ENCODE measurements at places on chromosomes 11 and 22.

DNA sequence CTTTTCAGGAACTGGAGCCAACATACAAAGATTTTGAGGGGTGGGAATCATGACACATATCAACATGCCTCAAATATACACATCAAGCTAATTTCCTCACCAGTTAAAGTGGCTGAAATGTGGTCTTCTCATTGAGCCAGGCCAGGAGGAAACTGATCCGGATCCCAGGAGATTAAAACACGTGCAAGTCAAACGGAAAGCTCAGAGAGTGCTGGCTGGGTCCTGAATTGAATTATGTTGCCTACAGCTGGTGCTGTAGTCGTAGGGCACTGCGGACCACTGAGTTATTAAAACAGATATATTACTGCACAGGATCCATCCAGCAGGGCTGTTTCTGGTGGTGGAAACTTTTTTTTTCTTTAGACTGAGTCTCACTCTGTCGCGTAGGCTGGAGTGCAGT, 14.1 kb upstream of the WNT7B start:
- no peak for DNase-seq

DNA sequence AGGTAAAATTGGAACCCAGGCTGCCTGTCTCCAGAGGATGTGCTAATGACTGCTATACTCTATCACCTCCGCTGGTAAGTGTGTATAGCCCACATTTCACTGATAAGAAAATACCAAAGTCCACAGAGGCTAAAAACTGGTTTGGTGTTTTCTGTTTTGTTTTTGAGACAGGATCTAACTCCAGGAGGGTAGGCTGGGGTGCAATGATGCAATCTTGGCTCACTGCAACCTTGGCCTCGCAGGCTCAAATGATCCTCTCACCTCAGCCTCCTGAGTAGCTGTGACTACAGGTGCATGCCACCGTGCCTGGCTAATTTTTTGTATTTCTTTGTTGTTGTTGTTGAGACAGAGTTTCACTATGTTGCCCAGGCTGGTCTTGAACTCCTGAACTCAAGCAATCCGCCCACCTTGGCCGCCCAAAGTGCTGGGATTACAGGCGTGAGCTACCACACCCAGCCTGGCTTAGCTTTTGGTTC, 409.8 kb downstream of the LARGE1 start:
- DNase-seq = no peak

DNA sequence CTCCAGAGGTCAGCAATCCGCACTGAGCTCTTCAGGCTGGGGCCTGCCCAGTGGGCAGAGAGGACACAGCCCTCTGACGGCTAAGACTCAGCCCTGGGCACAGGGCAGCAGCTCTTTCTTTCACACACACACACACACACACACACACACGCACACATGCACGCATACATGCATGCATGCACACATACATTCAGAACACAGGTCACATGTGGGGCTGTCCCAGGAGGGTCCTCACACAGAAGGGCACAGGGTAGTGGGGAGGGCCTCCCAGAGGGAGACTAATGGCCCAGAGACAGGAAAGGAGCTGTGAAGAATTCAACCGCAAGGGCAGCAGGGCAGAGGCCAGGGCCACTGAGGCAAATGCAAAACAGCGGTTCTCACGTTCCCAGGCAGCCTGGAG, 20.3 kb upstream of the XKR3 start:
- no peak for DNase-seq

- DNase-seq = no peak
Observed at GRCh38 chr11:18245396-18245795, 3.1 kb downstream of the SAA2 start.

DNA sequence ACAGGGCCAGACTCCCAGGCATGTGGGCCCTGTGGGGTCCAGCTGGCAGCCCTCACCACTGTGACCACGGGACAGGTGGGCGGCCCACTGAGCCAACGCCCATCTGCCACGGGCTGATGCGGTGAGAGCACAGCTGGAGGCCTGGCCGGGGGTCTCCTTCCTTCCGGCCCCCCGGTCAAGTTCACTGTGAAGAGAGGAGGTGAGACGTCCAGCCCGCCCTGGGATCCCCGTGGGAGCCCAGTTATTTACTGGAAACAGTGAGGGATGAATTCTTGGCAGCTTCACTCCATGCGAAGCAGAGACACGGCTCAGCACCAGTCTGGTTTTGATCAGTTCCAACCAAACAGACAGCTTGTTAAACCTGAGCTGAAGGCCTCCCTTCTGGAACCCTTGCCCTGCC, 38.7 kb downstream of the WNT11 start:
- no peak for DNase-seq

GRCh38 chr11:119520400-119520799, 97.4 kb upstream of the THY1 start:
- no peak for DNase-seq

DNA sequence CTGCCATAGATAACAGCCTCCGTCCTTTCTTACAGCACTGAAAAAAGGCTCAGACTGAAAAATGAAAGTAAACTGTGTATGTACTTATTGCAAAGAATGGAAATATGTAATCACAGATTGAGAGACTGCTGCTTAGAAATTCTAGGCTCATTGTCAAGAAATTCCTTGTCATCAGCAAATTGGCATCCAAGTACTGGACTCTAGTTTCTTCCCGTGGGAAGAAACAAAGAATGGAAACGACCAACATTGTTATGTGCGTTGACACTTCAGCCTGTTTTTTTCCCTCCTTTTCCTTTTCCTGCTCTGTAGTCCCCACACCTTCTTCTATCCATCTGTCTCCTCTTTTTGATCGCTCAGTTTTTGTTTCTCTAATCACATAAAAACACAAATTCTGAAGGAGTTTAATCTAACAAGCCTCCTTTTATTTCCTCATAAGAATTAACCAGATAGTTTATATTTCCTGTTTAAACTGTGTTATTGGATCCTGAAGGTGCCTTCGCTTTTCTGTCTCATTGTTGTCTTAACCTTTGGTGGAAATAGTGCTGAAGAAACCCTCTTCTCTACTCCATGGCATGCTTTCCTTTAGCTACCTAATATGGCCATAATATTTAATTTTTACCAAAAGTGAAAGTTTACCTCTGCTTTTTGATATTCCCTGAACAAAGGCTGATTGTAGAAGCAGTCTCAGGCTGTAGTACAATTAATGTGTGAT, 20.0 kb upstream of the CASP12 start:
- DNase-seq = peak; percentile 90

DNA sequence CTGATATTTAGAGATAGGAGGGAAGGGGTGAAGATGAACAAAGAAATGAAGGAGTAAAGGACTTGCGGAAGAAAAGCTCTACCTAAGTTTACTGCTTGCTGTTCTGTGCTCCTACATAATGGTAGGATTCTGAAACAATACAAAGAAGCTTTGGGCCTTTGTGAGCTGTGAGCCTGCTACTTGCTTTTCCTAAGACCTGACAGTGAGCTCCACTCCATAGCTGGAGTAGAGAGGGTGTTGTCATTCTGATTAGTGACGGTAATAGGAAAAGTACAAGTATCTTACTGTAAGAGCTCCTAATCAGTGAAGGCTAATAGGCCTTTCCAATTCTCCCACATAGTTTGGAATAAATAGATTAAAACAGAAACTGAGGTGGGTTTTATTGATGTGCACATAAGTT, 75.9 kb downstream of the PARVA start:
- DNase-seq = no peak

- no peak for DNase-seq
Observed at GRCh38 chr11:126308271-126308671, 4.4 kb downstream of the DCPS start.

DNA sequence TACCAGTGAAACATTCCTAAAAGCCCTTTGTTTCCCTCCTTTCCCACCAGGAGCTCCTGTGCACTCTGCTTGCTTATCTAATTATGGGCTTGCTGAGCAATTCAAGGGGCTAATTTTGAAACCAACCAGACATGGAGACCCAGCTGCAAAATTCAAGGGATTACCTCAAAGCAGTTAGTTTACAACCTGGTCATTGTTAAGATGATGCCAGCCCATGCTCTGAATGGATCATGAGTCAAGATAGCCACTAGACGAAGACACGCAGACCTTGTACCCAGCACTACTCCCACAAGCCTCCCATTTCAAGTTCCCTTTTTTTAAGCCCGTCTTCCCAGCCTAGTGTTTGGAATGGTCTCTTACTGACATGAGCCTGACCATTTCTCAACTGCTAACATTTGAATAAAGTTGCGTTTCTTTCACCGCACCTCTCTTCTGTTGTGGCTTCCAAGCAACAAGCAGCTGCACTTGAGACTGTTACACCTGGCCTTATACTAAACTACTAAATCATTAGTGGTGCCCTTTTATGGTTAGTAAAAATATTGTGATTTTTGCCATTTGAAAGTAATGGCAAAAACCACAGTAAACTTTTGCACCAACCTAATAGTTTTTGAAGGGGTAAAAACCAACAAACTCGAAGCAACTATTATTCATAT, 315.3 kb upstream of the LUZP2 start:
- no peak for DNase-seq

GRCh38 chr22:48926643-48927042, 901.0 kb downstream of the BRD1 start:
- no peak for DNase-seq

- no peak for DNase-seq
Observed at GRCh38 chr22:35319244-35319985, 19.7 kb downstream of the TOM1 start.

DNA sequence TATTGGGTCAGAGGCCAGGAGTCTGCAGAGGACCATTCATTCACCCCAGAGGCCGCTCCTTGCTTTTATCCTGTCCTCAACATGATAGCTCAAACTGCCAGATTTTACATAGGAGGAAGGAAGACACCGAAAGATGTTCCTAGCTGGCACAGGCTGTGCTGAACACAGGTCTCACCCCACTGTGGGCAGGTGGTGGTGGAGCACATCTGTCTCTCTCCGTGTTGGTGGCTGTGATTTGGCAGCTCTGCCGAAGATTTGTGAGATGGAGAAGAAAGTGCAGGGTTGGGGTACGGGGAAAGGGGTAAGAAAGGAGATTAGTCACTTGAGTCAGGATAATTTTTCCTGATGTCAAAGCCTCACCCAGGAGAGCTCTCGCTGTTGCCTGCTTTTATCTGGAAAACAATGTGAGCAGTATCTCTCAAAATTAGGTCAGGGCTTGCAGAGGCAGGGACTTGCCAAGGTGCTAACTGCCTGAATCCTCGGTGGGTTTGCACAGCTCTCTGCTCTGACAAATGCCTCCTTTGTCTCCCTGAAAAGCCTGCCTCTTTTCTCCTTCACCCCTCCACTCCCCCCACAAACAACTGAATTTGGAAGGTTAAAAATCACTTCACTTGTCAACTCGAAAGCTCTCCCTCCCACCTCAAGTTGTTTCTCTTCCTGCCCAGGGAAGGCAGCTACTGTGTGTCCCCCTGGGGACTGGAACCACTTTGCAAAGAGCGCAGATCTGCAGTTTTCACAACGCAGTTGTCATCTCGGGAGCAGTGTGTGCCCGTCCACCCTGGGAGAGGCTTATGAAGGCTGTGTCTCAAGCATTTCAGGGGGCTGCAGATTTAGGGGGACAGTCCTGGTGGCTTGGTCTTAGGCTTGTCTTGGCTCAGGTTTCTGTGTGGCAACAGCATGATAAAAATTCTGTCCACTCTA, 299.7 kb downstream of the ST3GAL4 start:
- no peak for DNase-seq

GRCh38 chr22:24209016-24209415, 27.7 kb downstream of the SUSD2 start:
- DNase-seq = no peak

DNA sequence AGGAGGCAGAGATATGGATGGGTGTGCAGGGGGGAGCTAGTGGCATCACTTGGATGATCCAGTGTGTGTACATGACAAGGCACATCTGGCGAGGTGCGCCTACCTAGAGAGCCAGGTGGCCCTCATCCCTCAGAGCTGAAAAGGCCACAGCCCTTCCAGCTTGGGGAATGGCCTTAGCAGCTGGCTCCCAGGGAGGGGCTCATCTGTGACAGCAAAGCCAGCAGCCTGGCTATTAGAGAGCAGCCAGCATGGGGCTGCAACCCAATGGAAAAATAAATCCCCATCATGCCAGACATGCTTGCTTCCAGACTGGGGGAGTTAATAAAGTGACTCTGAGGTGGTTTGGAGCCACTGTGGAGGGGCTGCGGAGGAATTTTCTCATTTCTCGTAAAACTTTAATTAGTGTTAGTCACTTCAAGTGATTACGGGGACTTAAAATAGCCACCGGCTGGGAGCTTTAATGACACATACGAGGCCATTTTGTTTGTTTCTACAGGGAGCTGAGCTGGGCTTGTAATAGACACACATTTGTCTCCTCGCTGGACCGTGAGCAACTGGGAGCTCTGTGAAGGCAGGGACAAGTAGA, 111.2 kb upstream of the ALX4 start:
- DNase-seq = no peak

- DNase-seq = no peak
Observed at GRCh38 chr11:95568281-95568680, 221.3 kb downstream of the FAM76B start.

GRCh38 chr11:28442131-28442530, 333.9 kb downstream of the METTL15 start:
- DNase-seq = no peak

DNA sequence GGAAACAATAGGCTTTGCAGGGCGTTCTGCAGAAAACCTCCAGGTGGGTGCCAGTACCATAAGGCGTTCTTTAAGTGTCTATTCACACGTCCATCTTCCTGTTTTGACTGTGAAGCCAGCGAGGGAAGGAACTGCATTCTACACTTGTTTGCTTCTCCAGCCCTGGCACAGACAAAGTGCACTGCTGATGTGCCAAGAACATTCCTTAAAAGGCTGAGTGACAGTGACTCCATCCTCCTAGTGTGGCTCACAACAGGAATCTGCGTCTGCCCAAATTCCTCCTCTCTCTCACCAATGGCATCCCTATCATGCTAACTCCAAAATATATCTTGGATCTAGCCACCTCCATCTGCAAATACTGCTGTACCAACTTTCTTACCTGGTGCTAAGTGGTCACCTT, 407.4 kb upstream of the SYN3 start:
- DNase-seq = no peak

GRCh38 chr22:39954584-39955055, 5.6 kb upstream of the TMA7B start:
- DNase-seq = peak; percentile 94

GRCh38 chr11:68610452-68611116, 73.8 kb upstream of the GAL start:
- DNase-seq = peak; percentile 35

GRCh38 chr11:967995-968751, 42.5 kb downstream of the AP2A2 start:
- DNase-seq = no peak

GRCh38 chr11:3123761-3124733, 41.1 kb downstream of the OSBPL5 start:
- DNase-seq = peak; percentile 96

DNA sequence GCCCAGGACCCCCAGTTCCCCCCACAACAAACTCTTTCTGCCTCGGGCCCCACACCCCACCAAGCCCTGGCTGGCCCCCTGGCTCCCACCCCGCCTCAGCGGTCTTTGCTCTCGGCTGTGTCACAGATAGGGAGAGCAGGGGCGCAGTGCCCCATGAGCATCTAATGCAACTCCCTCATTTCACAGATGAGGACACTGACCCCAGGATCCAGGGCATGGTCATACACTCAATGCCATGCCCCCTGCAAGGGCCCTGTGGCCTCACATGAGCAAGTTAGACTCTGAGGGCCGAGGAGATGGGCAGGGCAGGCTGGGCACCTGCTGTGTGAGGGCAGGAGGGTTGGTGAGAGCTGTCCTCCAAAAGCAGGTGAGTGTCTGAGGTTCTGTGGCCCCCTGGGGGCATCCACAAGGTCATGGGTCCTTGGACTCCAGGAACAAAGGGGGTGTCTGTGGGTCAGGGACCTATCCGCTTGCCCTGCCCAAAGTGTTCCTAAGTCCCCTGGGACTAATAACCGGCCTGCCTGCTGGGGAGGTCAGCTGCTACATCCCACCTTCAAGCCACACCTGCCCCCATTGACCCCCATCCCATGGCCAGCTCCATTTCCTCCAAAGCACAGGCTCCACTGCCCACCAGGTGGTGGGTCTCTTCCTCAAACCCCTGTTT, 2.5 kb downstream of the MIF start:
- DNase-seq = no peak

- DNase-seq = no peak
Observed at GRCh38 chr11:65356394-65356972, 1.9 kb downstream of the TIGD3 start.
